Renal pelvis (tissue), 12 donors: ENCODE measurements at places on chromosomes 16 and 17. TPM values are rescaled to one million over a fixed set of nuclear protein-coding genes. Genes with fewer than 3 reads are reported as not detected.

DNA sequence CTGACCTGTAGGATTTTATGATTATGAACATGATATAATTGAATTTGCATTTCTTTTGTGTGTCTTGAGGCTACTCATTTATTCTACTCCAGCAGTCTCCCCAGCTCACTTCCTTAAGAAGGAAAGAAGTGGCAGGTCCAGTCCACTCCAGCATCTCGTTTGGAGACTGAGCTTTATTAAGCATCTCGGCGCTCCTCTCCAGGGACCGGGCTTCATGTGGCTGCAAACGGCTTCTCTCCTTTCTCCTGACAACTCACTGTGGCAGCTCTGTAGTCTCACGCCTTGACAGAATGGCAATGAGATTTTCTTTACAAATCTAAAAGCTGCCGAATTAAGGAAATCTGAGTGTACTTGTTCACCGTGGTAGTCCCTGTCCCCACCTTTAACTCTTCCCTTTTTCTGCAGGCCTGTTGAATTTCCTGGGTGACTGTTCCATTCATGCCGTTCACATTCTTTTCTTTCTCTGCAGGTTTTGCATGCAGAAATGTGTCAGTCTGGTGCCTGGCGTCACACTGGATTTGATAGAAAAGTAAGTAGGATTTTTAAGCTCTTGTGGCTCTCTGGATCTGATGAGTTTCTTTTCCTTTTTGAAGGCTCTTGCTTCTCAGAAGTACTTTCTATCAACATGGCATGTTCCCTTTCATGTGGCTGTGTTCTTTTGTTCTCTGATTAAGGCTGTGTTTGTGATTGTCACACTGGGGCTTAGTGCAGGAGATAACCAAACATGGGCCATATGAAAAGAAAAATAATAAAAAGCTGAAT is 200.5 kb upstream of the CHMP6 start:
- DNase-seq, result no peak

DNA sequence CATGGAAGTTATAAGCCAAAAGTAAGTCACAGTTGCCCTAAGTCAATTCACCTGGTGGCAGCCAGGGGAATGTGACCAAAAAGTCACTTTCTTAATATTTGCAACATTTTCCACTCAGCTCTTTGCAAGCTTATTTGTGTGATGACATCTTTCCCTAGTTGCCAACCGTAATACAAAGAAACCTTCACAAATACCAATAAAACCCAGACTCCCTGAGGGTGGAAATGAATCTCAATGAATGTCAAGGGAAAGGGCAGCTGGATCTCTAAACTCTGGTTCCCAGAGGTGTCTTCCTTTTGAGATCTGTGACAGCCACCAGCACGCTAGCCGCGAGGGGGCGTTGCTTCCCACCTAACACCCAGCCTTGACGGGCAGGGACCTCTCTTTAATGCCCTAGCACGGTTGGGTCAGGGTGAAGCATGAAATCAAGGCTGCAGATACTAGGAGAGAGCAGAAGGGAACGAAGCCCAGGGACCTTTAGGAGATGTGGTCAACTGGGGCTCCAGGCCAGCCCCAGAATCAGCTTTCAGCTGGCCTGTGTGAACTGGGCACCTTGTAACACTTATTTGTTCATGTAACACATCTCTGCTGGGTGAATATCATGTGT is 82.2 kb downstream of the CMC2 start:
- DNase-seq, result no peak

DNA sequence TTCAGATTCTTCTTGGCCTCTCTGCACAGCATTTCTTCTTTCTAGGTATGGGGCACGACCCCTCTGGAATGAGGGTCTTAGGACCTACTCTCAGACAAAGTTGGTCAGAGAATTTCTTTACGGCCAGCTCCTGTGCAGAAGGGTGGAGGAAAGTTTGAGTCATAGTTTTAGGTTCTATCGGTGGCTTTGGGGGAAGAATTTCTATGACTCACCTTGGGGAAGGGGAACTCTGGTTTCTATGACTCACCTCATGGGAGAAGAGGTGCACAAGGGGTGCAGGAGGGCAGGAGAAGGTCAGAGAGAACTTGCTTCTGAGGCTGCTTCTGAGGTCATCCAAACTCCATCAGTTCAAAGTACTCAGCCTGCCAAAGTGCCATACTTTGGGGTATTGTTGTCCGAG is 2.5 kb upstream of the ABCC12 start:
- DNase-seq, result no peak

GRCh38 chr17:72970797-72971196 is 121.7 kb downstream of the SLC39A11 start:
- no peak for DNase-seq

- DNase-seq, result no peak
These were observed 386.2 kb downstream of the SNX29 start for GRCh38 chr16:12362482-12363458.

- DNase-seq, result peak; percentile 34
These were observed 674 bp downstream of the ZNF821 start for GRCh38 chr16:71883168-71883848.

GRCh38 chr16:68992521-68992920 is 112.9 kb upstream of the HAS3 start:
- DNase-seq, result no peak

- no peak for DNase-seq
These were observed 1.0 kb upstream of the TTYH2 start for GRCh38 chr17:74212209-74212912.

DNA sequence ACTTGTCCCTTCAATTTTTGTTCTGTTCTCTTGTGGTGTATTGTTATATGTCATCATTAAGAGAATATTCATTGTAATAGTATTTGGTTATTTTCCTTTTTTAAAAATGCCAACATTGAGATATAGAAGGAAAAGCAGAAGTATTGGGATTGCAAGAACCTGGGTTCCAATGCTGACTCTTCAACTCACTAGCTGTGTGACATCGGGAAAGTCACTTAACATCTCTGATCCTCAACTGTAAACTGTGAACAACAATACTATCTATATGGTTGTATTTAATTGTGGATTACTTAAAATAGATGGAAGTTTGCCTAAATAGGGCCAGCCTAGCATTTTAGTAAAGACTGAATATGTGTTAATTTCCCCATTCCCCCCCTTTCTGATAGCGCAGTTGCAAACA is 55.8 kb downstream of the TMEM186 start:
- no peak for DNase-seq

The CRHR1 gene
- polyA plus RNA-seq, result 0.36 TPM

- DNase-seq, result no peak
These were observed 205.2 kb downstream of the RAB11FIP4 start for GRCh38 chr17:31596382-31597323.

DNA sequence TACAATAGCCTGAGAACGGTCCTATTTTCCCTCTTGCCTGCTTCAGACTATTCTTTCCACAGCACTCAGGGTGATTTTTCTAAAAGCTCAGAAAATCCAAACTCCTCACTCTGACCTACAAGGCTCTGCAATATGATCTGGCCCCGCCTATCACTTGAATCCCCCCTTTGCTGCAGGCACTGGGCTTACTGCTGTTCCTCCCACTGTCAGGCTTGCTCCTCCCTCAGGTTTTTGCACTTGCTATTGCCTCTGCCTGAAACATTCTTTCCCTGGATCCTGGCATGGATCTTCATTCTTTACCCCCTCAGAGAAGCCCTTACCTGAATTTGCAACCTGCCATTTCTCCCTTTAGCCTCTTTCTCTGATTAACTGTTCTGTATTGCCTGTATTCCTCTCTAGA is 52.3 kb downstream of the RPGRIP1L start:
- no peak for DNase-seq

DNA sequence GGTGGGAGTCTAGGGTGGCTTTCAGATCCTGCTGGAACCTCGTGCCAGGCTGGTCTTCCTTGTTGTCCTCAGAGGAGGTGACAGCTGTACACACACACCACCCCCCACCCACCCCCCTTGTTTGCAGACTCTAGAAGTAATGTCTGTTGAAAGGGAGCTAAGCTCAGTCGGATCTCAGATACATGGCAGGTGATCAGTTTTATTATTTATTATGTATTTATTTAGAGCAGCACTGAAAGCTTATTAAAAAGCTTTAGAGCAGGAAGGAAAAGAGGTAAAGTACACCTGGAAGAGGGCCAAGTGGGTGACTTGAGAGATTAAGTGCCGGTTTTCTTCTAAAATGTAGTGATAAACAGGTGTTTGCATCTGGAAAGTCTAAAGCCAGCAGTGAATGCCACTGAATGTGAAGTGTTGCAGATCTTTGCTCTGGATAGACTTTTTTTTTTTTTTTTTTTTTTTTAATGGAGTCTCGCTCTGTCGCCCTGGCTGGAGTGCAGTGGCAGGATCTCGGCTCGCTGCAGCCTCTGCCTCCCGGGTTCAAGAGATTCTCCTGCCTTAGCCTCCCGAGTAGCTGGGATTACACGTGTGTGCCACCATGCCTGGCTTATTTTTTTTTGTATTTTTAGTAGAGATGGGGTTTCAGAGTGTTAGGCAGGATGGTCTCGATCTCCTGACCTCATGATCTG is 40.2 kb downstream of the FOXK2 start:
- DNase-seq, result no peak

- DNase-seq, result no peak
These were observed 140.1 kb downstream of the CCDC182 start for GRCh38 chr17:57604771-57605674.

GRCh38 chr17:71910002-71910401 is 210.8 kb upstream of the SOX9 start:
- DNase-seq, result no peak

GRCh38 chr17:74163271-74163821 is 40.1 kb upstream of the RPL38 start:
- no peak for DNase-seq

DNA sequence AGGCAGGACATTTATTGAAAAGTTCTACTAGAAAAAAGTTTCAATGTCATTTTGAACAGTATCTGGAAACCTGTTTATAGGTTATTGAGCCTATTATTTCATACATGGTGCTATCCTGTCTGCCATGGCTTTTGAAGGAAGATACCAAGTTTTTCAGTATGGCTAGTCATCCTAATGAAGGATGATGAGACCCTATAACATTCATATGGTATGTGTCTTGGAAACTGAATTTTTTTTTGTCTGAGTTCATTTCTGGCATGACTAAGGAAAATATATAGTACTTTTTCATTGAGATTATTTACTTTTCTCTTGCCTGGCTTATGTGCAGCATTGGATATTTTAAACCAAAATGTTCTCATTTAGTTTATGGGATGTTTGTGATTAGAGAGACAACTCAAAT is 30.2 kb downstream of the CLTC start:
- DNase-seq, result no peak

The CUEDC1 gene
- polyA plus RNA-seq, result 46.2 TPM

The PRCD gene
- polyA plus RNA-seq, result 5.3 TPM

DNA sequence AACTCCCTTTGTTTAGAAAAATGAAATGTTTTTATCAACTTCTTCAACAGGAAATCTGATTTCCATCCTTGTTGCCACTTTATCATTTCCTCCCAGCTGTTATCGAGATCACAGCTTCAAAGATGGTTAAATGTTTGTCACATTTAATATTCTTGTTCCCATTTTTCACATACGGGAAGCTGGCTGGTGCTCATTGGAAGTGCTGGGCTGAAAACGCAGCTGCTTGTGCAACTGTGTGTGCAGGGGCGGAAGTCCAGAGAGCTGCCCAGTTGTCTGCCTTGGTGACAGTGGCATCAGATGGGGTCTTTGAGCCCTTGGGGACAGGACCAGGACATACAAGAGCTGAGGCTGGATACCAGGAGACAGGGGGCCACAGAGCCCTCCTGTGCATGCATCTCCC is 549.2 kb upstream of the CDH11 start:
- no peak for DNase-seq

The KRT27 gene
- 0.30 TPM for polyA plus RNA-seq
